ENCODE measurements at places on chromosomes 3 and 15.

- peak; percentile 20 for DNase-seq
- no peak overlapping the region for H3K27ac ChIP-seq
- H3K27me3 ChIP-seq, result no peaks in the 10 kb centered on the region
- H3K4me1 ChIP-seq, result no peaks in the 10 kb centered on the region
Observed at GRCh38 chr3:32177702-32178198, 60.7 kb upstream of the CMTM8 start.

DNA sequence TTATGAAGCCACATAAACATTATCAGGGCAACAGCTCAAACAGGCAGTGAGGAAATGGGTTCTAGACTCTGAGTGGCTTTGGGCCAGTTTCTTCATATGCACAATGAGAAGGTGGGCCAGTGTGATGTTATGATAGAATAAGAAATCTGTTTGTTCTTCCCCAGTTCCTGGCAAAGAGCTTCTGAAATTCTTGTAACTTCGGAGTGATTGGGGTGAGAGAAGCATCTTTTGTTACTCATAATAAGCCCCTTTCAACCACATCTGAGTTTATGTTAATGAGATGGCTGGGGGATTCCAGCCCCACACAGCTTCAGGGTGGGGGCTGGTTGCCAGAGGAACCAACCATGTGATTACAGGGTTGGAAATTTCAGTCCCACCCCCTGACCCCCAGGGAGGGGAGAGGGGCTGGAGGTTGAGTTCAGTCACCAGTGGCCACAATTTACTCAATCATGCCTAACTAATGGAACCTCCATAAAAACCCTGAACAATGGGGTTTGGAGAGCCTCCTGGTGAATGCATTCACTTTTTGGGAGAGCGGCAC is 57.0 kb upstream of the FRMD4B start:
- H3K36me3 ChIP-seq, result no peaks in the 10 kb centered on the region
- no peak overlapping the region for H3K27ac ChIP-seq
- H3K4me3 ChIP-seq, result no peak overlapping the region

- no peak for DNase-seq
- no peak overlapping the region for H3K27ac ChIP-seq
- H3K4me1 ChIP-seq, result no peaks in the 10 kb centered on the region
- no peak overlapping the region for H3K4me3 ChIP-seq
Observed at GRCh38 chr3:47592066-47592795, 13.6 kb upstream of the CSPG5 start.

GRCh38 chr3:32460031-32460749 is 42.5 kb downstream of the CMTM6 start:
- no peaks in the 10 kb centered on the region for H3K36me3 ChIP-seq
- H3K4me3 ChIP-seq, result no peak overlapping the region
- no peaks in the 10 kb centered on the region for H3K27me3 ChIP-seq

GRCh38 chr3:152299249-152299976 is 30.7 kb downstream of the MBNL1 start:
- peaks cover 83% of the 10 kb centered on the region for H3K4me1 ChIP-seq
- H3K36me3 ChIP-seq, result no peaks in the 10 kb centered on the region
- H3K27me3 ChIP-seq, result no peaks in the 10 kb centered on the region
- no peak for DNase-seq
- peak overlapping the region; percentile 41 for H3K4me3 ChIP-seq

GRCh38 chr3:8638994-8639658 is 5.5 kb downstream of the SSUH2 start:
- no peak overlapping the region for H3K4me3 ChIP-seq
- H3K27ac ChIP-seq, result no peak overlapping the region
- no peaks in the 10 kb centered on the region for H3K4me1 ChIP-seq
- DNase-seq, result no peak

DNA sequence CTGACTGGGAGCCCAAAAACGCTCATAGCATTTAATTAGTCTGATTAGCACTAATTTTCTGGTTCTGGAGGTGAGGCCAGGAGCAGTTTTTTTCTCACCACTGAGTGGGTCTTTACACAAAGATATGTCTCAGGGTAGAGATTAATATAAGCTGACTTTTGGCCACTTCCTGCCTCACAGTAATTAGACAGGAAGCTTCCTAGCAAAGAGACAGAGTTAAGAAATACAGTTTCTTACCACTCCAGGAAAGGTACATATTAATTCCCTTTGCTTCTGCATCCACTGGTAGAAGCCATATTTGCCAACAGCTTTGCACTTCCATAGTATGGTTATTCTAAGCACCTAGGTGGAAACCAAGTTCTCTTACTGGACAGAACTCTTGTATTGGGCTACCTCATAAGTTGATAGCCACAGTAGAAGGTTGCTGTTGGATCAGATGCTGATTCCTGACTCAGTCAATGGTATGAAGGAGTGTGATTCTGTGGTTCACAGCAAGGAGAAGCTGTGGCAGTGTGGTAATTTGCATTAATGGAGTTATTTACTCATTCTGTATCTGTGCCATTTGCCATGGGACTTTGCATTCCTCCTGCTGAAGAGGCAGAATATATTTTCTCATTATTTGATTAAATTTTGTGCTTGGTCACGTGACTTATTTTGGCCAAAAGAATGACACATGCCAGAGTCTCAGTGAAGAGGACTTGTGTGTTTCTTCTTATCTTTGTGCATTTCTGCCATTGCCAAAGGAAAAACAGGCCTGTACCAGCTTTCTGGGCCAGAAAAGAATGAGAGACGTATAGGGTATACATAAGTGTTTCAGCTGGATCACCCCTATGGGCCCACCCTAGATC is 17.5 kb upstream of the ZBTB20 start:
- no peak for DNase-seq
- no peaks in the 10 kb centered on the region for H3K27me3 ChIP-seq
- no peak overlapping the region for H3K4me3 ChIP-seq
- no peak overlapping the region for H3K27ac ChIP-seq
- H3K4me1 ChIP-seq, result no peaks in the 10 kb centered on the region

DNA sequence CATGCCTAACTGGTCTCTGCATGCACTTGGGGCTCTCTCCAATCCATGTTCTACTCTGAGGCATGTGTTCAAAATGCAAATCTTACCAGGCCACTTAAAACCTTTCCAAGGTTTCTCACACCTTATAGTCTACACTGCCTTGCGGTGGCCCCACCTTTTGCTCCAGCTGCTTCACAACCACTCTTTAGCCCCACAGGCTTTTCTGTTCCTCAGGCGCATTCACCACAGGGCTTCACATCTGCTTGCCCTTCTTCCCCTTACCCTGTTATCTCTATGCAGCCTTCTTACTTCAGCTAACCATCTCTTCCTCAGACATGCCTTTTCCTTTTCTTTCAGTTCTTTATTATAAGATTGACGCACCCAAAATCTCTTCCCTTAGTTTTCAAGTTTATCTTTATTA is 37.8 kb downstream of the MINDY4B start:
- no peaks in the 10 kb centered on the region for H3K36me3 ChIP-seq
- no peak overlapping the region for H3K27ac ChIP-seq
- H3K4me3 ChIP-seq, result no peak overlapping the region
- no peaks in the 10 kb centered on the region for H3K27me3 ChIP-seq
- no peaks in the 10 kb centered on the region for H3K4me1 ChIP-seq

DNA sequence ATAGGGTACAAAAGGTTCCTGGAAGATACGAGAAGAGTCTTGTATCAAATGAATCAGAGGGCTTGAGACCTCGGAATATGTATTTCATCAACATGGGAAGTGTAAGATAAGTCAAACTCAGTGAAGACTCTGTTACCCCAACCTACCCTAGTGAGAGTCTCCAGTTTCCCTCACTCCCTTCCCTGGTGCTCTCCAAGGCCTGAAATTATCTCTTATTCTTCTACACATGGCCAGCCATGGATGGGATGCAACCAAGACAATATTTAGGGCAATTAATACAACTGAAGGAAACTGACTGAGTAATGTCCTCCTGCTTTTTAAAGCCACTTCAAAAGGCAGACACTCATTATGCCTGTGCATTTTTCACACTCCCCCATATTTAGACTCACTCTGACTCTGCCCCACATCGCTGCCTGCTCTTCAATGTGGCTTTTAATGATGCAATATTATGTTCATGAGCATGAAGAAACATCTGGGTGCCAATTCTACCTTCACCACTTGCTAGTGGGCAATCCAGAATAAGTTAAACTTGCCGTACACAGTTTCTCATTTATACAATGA is 137.1 kb upstream of the THBS1 start:
- H3K4me1 ChIP-seq, result no peaks in the 10 kb centered on the region
- no peaks in the 10 kb centered on the region for H3K36me3 ChIP-seq
- DNase-seq, result no peak

GRCh38 chr3:182331341-182331740 is 462.0 kb upstream of the ATP11B start:
- H3K27me3 ChIP-seq, result no peaks in the 10 kb centered on the region
- DNase-seq, result peak; percentile 38
- no peak overlapping the region for H3K27ac ChIP-seq
- H3K4me1 ChIP-seq, result no peaks in the 10 kb centered on the region

Measured in tibial nerve (tissue), 4 donors.